ENCODE measurements at places on chromosomes 5 and 9. TPM values are rescaled to one million over a fixed set of nuclear protein-coding genes. Genes with fewer than 3 reads are reported as not detected.

Gene DNAJC25
- total RNA-seq: 6.3 TPM

GRCh38 chr5:93193431-93194347 lies 387.3 kb downstream of the NR2F1-AS1 start:
- H3K27ac ChIP-seq: no peak overlapping the region
- DNase-seq: no peak
- H3K36me3 ChIP-seq: no peaks in the 10 kb centered on the region
- H3K4me3 ChIP-seq: no peak overlapping the region
- no peaks in the 10 kb centered on the region for H3K4me1 ChIP-seq

Gene DNAH5
- total RNA-seq: not detected

Gene NR2F1
- total RNA-seq: not detected

DNA sequence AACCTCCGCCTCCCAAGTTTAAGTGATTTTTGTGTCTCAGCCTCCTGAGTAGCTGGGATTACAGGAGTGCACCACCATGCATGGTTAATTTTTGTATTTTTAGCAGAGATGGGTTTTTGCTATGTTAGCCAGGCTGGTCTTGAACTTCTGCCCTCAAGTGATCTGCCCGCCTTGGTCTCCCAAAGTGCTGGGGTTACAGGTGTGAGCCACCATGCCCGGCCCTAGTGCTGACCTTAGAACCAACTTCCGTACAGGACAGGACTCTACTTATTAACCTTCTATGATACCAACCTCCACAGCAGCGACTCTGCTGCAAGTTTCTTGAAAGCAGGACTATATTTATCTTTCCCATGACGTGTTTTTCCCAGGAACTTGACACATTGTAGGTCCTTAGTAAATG lies 176.9 kb downstream of the RGS3 start:
- H3K27ac ChIP-seq: no peak overlapping the region
- no peaks in the 10 kb centered on the region for H3K36me3 ChIP-seq
- no peaks in the 10 kb centered on the region for H3K4me1 ChIP-seq
- no peak overlapping the region for H3K4me3 ChIP-seq
- H3K27me3 ChIP-seq: peaks cover 10% of the 10 kb centered on the region

GRCh38 chr5:142128675-142129208 lies 20.2 kb downstream of the NDFIP1 start:
- no peak for DNase-seq
- H3K36me3 ChIP-seq: peaks cover 45% of the 10 kb centered on the region
- H3K27me3 ChIP-seq: no peaks in the 10 kb centered on the region

Gene TMEM8B
- 6.9 TPM for total RNA-seq

GRCh38 chr5:143154510-143155370 lies 248.7 kb downstream of the NR3C1 start:
- DNase-seq: no peak
- no peak overlapping the region for H3K4me3 ChIP-seq
- no peaks in the 10 kb centered on the region for H3K27me3 ChIP-seq
- no peak overlapping the region for H3K27ac ChIP-seq

GRCh38 chr5:149561848-149562247 lies 10.6 kb upstream of the CSNK1A1 start:
- no peaks in the 10 kb centered on the region for H3K36me3 ChIP-seq
- DNase-seq: peak; percentile 8
- H3K4me3 ChIP-seq: no peak overlapping the region
- H3K27me3 ChIP-seq: no peaks in the 10 kb centered on the region
- H3K27ac ChIP-seq: peak overlapping the region; percentile 74

- peak overlapping the region; percentile 15 for H3K27ac ChIP-seq
- no peak overlapping the region for H3K4me3 ChIP-seq
- peaks cover 6% of the 10 kb centered on the region for H3K4me1 ChIP-seq
- DNase-seq: no peak
These were observed 39.5 kb downstream of the LARP1 start for GRCh38 chr5:154794525-154795234.

DNA sequence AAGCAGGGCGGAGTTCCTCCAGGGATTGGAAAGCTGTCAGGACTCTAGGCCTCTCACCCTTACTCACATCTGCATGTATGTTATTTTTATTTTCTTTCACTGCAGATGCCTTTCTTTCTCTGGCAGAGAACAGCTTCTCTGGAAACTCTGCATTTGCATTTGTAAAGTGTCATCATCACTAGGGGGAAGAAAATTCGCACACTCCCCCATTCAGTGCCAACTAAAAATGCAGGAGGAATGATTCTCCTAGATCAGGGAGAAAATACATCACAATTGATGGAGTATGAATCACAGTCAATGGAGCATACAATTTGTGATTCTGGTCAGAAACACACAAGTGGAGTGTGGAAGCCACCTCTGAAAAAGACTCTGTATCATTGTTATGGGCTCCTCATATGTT lies 351.4 kb upstream of the FTMT start:
- no peaks in the 10 kb centered on the region for H3K4me1 ChIP-seq
- no peaks in the 10 kb centered on the region for H3K27me3 ChIP-seq
- H3K27ac ChIP-seq: no peak overlapping the region
- no peak for DNase-seq
- no peaks in the 10 kb centered on the region for H3K36me3 ChIP-seq

GRCh38 chr5:158032246-158032645 lies 173.3 kb upstream of the CLINT1 start:
- no peak overlapping the region for H3K4me3 ChIP-seq
- no peak overlapping the region for H3K27ac ChIP-seq
- H3K4me1 ChIP-seq: peaks cover 4% of the 10 kb centered on the region
- no peaks in the 10 kb centered on the region for H3K36me3 ChIP-seq
- peak; percentile 22 for DNase-seq

Gene SMIM33
- total RNA-seq: 0.50 TPM

Gene F2RL1
- total RNA-seq: 1.3 TPM

Gene PCDHGC3
- total RNA-seq: 0.34 TPM

DNA sequence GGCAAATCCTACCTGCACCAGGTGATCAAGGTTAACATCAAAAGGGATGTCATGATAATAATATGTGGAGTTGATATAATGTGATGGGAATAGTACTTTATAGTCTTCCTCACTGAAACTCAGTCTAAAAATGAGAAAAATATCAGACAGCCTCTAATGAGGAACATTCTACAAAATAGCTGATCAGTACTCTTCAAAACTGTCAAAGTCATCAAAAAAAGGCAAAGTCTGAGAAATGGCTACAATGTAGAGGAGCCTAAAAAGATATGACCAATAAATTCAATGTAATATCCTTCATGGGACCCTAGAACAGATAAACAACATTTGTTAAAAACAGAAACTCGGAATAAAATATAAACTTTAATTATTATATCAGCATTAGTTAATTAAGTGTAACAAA lies 95.7 kb downstream of the CEMIP2 start:
- no peak for DNase-seq
- H3K27me3 ChIP-seq: no peaks in the 10 kb centered on the region
- H3K36me3 ChIP-seq: no peaks in the 10 kb centered on the region
- no peak overlapping the region for H3K4me3 ChIP-seq

GRCh38 chr9:91312717-91313325 lies 48.9 kb downstream of the AUH start:
- H3K27me3 ChIP-seq: no peaks in the 10 kb centered on the region
- peaks cover 9% of the 10 kb centered on the region for H3K4me1 ChIP-seq
- H3K27ac ChIP-seq: no peak overlapping the region
- H3K36me3 ChIP-seq: peaks cover 39% of the 10 kb centered on the region
- DNase-seq: no peak
